HL-60 (cell line): ENCODE measurements at places on chromosomes 7 and 10.

DNA sequence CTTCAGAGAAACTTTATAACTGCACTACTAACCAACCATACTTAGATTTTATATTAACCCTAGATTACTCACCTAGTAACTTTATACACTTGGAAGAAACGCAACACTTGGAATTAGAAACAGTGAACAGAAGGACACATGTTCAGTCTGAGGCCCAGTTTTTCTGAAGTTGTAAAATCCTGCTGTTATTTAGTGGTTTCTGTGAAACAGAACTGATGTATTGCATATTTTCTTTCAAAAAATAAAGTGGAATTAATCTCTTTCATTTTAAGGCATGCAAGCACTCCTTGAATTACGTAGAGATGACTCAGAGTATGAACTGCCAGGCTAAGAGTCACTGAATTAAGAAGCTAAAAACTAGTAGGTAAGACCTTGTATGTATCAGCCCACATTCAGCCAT lies 215.8 kb downstream of the SKAP2 start:
- DNase-seq = no peak

DNA sequence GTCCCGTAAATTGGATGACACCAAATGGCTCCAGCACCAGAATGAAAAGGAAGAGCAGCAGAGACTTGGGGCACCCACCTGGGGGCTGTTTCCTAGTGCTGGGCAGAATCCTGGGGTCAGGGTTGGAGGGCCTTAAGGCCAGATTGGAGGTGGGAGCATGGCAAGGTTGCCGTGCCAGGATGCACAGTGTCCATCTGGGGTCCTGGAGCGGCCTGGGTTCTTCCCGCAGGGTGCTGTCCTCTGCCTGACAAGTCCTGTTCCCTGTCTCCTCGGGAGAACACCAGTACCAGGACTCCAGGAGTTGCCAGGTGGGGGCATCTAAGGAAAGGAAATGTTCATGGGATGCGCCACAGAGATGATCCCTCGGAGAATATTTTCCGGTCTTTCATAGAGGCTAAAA lies 42.8 kb downstream of the MGMT start:
- no peak for DNase-seq

GRCh38 chr7:116173051-116174028 lies 37.0 kb upstream of the TES start:
- no peak for DNase-seq

DNA sequence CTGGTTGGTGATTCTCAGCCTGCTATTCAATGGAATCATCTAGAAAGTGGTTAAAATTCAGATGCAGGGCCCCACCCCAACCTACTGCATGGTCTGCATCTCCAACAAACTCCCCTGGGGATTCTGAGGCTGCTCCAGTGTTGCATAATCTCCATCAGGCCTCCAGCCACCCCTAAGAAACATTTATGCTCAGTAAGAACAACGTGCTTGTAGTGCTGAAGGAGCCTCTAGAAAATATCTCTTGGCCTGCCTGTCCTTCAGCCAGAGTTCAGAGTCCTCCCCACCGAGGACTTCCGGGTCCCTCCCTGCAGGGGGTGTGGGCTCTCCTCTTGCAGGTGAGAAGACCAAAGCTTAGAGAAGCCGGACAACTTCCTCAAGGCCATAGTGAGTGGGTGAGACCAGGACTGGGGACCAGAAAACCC lies 159.8 kb downstream of the SH3PXD2A start:
- DNase-seq = peak; percentile 10

DNA sequence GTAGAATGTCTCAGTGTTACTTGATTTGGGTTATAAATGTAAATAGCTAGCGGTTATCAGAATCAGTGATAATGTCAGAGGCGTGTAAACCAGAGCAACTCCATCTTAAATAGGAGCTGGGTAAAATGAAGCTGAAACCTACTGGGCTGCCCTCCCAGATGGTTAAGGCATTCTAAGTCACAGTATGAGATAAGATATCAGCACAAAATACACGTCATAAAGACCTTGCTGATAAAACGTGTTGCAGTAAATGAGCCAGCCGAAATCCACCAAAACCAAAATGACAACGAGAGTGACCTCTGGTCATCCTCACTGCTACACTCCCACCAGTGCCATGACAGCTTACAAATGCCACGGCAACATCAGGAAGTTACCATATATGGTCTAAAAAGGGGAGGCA lies 172.3 kb downstream of the CHRM2 start:
- no peak for DNase-seq

DNA sequence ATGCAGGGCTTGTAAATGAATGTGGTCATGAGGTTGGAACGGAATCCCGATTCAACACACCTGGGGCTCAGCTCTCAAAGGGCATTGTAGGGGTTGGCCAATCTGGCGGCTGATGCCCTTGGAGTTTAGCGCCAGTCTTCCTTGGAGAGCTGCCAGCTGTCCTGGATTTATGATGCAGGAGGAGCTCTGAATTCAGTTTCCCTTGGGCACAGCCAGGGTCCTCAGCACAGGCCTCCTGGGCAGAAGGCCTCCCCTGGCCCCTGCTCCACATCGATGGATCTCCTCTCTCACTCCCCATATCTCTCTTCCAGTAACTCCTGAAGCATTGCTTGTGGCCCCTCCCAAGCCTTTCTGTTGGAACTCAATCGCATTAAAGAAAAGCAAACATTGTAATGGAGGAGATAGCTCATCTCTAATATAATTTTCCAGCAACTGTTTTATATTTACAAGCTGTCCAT lies 985 bp upstream of the CYTH3 start:
- no peak for DNase-seq

GRCh38 chr10:97134983-97135382 lies 50.8 kb downstream of the SLIT1 start:
- DNase-seq = no peak

DNA sequence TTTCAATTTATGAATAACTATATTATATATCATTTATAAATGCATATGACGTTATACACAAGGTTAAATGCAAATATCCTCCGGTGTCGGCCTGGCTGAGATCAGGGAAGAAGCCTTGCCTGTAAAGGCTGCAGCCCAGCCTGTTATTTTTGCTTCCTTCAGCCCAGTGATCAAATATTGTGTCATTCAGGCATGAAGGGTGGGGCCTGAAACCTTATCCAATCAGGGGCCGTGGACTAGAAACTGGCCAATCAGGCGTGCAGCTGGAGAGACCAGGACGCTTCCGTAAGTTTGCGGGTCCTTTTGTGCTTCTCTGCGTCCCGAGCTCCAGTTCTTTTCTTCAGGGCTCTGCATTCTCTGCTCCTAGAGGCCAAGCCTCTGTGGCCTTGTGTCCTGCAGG lies at the start of gene ZNF722:
Gene ZNF722, plus strand, starts transcription at position 301 of the 400 bp plus-strand sequence. CDS start 113 bp downstream, outside the sequence.
- no peak for DNase-seq
